ENCODE measurements at places on chromosomes 3 and 15.

GRCh38 chr3:133096900-133097613 lies 58.9 kb downstream of the TMEM108 start:
- DNase-seq: no peak

- DNase-seq: no peak
Observed at GRCh38 chr3:194512895-194513601, 26.2 kb upstream of the ATP13A3 start.

DNA sequence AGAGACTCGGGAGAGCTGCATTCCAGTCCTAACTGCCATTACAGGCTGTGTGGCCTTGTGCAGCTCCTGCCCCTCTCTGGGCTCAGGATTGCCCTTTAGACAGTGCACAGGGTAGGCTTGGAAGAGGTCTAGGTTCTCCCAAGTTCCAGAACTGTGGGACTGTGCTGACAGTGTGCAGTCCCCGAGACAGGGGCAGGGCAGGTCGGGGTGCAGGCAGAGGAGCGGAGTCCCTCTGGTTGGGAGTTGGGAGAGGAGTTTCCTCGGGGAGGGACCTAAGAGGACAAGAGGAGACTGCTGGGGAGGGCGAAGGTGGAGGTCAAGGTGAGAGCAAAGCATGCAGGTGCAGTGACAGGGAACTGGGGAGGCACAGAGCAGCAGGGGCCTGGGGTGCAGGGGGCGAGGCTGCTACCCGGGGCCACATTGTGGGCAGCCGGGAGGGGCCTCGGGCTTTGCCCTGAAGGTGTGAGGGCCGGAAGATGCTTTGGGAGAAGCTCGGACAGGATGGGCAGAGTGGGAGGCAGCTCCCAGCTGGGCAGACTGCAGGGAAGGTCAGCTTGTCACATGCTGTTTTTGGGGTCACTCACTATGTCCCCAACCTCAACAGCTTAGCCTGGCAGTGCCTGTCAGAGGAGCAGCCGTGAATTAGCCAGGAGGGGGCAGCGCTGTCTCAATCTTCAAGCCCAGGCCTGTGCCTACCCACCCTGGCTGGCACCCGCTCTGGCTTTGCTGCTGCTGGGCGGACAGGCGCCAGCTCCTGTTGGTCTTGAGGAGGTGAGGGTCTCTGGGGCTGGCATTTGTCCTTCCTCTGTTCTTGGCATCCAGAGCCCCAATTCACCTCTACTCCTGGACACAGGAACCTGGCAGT lies 15.4 kb upstream of the CSPG4 start:
- DNase-seq: peak; percentile 89

DNA sequence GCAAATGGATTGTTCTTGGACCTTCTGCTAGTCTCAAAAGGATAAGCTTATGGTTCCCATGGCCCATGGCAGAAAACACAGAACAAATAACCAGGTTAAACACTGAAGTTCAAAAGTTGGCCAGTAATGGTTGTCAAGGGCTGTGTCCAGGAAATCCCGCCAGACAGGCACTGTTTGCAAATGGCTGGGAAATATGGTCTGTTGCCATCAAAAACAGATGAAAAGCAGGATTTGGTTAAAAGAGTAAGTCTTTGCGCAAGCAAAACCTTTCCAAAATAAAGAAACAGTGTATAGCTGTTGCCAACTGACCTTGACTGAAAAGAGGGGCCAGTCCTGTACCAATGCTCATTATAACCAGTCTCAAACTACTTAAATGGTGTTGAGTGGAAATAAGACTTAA lies 58.6 kb downstream of the WWTR1 start:
- DNase-seq: no peak

GRCh38 chr15:57606048-57606447 lies 14.3 kb downstream of the MYZAP start:
- DNase-seq: no peak

GRCh38 chr3:123032057-123032456 lies 4.5 kb upstream of the SEMA5B start:
- no peak for DNase-seq

GRCh38 chr3:59251869-59252268 lies 202.0 kb upstream of the CFAP20DC start:
- DNase-seq: no peak

DNA sequence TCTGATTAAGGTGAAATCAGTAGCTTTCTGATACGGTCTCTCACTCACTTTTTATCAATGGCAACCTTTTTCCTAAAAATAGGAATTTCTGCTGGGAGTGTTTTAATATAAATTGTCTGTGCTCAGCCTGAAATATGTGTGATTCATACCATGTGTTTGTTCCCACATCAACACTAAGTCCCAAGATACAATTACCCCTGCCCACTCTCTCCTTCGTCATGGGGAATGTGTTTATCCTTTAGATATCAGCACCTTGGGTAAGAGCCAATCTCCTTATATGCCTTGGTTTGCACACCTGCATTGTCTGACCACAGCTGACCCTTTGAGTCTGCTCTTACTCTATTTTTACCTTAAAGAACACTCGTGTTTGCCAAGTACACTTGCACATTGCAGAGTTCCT lies 356.4 kb downstream of the LPP start:
- DNase-seq: no peak

- DNase-seq: no peak
Observed at GRCh38 chr3:134487406-134487805, 1.5 kb downstream of the CEP63 start.

GRCh38 chr3:113264283-113265131 lies 53.1 kb downstream of the BOC start:
- peak; percentile 84 for DNase-seq
